ENCODE measurements at places on chromosomes 7 and 10. TPM values are rescaled to one million over a fixed set of nuclear protein-coding genes. Genes with fewer than 3 reads are reported as not detected.

DNA sequence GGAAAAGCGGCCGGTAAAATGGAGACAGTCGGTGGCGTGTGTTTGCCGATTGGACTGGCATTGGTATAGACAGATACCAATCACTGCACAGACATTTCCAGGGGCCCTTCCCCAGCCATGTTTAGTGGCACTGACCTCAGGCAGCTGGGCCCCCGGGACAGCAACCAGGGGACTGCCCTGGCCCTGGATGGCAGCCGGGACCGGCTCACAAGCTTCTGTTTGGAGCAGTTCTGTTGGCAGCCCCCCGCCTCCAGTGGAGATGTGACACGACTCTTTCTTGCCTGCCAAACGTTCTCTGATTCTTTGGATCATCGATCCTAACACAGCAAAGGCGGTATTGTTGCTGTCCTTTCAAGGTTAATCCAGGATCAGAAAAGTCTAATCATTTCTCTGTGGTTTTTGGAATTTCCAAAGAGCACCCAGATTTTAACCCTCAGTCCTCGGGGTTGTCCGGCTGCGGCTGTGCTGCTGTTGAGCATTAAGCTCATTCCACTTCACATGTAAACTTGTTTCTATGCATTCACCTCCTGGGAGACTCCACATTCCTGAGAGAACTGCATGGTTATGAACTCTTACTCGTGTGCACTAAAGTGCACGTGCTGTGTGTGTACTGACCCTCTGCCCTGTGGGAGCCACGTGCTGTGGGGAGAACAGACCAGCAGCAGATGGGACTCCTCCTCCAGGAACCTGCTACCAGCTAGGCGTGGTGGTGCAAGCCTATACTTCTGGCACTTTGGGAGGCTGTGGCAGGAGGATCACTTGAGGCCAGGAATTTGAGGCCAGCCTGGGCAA, 46.0 kb downstream of the FOXK1 start:
- DNase-seq: no peak

DNA sequence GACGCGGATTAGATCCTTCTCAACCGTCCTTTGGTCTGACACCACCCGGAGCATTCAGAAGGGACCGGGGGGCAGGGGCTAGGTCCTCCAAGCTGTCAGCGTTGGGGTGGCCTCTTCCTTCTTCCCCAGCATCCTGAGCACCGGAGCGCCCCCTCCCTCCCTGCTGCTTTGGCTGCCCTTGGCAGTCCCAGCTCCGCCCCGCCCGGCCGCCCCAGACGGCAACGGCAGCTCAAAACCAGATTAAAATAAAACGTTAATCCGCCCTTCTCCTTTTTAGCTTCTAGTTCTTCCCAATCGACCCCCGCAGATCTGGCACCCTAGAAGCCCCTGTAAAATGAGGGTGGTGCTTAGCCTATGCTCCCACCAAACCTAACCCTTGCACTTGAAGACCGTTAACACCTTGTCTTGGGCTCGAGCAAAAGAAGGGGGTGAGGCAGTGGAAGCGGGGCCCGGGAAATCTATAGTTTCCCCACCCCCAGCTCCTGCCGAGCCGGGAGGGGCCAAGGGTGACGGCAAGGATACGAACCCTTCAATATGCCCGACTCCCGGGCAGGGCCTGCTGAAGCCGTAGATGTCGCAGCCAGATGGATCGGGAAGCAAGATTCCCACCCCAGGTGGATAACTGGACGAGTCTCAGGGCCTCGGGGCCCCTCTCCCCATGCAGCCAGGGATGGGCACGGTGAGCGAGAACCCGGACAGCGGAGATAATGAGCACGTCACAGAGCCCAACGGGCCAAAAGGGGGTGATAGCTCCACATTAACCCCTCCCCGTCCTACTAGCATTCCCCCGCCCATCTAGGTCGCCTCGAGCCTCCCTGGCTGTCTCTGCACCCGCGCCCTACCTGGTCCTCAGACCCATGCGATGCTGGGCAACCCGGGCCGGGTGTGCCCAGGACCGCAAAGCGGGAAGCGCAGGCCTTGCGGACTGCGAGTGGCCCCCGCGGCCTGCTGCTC, 169.7 kb downstream of the NRF1 start:
- DNase-seq: no peak

GRCh38 chr7:106124186-106124585, 12.1 kb upstream of the SYPL1 start:
- no peak for DNase-seq

DNA sequence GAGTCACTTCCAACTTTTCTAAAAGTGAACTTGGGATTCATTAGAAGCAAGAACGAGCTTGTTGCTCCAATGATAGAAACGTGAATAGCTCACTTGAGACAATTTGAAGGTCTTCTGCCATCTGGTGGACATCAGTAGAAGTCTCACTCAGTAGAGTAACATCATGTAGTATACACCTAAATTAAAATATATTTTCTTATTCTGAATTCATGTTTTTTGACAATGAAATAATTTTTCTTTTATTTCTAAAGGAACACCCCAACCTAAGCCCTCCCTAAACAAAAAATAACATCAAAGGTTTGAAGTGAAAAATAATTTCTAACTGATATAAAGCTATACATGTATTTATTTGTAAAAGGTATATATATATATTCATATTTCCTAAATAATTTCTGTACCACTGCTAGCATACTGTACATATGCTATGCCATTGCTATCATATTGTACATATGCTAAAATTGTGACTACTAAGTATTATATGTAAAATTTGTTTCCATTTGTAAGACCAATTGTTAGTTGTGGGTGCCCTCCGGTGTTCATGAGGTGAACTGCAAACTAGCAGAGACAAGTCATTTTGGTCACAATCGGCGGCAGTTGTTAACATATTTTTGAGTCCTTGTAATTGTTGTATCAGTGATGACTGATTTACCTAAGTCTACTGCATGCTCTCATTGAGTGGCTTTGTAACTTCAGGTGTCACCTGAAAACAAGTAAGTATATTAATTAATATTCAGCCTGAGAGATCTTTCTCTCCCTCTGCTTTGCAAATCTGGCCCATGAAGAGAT, 121.9 kb downstream of the PTPRZ1 start:
- peak; percentile 64 for DNase-seq

GRCh38 chr7:116420003-116420402, 79.5 kb upstream of the CAV2 start:
- peak; percentile 15 for DNase-seq

The RARRES2 gene
- total RNA-seq: not detected

The RNF148 gene
- total RNA-seq: not detected
